Common myeloid progenitor, CD34-positive (primary cell): ENCODE measurements at places on chromosomes 5 and 9.

DNA sequence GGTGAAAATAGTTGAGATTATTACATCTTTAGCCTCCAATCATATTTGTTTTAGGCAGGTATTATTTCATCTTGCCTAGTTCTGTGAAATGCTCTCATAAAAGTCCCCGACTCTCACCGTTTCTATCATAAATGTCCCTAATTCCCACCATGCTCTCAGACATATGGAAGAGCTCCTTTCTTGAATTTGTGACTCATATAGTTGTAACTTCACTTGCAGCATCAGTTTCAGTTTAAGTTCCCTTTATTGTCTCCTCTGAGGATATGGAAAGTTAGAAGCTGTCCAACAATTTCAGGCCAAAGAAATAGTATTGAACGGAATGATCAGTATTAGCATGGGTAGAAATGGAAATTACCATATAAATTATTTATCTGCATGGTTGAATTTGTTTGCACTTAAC is 187.5 kb upstream of the NR4A3 start:
- no peak for DNase-seq

- no peak for DNase-seq
These were observed 55.0 kb upstream of the APC start for GRCh38 chr5:112682621-112683061.

DNA sequence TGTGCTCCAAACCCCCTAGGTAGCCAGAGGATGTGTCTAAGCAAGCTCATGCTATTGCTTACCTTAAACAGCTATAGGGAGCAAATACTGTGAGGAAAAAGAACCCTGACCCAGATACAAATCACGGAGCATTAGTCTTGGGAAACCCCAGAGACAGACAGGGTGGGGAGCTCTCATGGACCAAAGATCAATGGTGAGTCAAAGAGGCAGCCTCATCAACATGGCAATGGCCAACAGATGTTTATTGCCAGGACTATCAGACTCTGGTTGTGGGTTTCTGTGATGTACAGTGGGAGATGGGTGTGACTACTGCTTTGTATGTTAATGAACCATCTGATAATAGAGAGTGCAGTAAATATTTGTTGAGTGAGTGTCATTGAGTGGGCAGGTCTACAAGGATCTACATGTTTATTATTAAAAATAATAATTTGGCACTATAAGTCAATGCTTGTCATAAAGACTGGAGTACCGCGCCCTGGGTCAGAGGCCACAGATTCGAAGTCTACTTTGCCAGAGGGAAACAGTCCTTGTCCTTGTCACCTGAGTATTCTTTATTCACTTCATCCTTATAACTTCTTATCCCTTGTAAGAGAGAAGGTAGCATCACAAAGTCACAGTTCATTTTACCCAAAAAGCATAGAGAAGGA is 56.5 kb upstream of the RAI14 start:
- no peak for DNase-seq

GRCh38 chr5:158456756-158457155 is 597.8 kb upstream of the CLINT1 start:
- no peak for DNase-seq

- DNase-seq = no peak
These were observed 431.0 kb upstream of the TLE4 start for GRCh38 chr9:79140751-79141150.

- no peak for DNase-seq
These were observed 571.7 kb downstream of the KCTD16 start for GRCh38 chr5:144742361-144742760.

DNA sequence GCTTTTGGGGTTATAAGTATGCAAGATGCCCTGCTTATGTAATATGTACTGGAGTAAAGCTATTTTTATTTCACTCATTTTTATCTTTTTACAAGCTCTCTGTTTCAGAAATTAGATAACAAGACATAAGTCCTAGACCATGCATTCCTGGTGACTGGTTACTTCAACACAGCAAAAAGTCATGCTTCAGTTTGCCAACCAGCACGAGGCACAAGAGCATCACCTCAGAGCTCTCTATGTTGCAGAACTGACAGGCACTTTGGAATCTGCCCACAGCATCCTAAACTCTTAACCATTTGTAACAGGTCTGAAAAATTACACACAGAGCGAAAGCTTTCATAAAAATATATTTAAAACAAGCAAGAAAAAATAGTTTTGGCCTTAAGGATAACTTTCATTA is 112.8 kb downstream of the MARCHF11 start:
- no peak for DNase-seq
